ENCODE measurements at places on chromosomes 16 and 17. TPM values are rescaled to one million over a fixed set of nuclear protein-coding genes. Genes with fewer than 3 reads are reported as not detected.

TPPP3 gene
- total RNA-seq, result 0.28 TPM

E2F4 gene
- 66.9 TPM for total RNA-seq

ANKS3 gene
- 33.7 TPM for total RNA-seq

TMEM114 gene
- total RNA-seq, result not detected

GJC1 gene
- total RNA-seq, result 15.8 TPM

KLHL10 gene
- total RNA-seq, result under 0.01 TPM

PRAC2 gene
- total RNA-seq, result not detected

BCAR1 gene
- 48.5 TPM for total RNA-seq

NLRC3 gene
- 0.19 TPM for total RNA-seq

RNF222 gene
- not detected for total RNA-seq

SCNN1G gene
- not detected for total RNA-seq

PRR29 gene
- total RNA-seq, result 0.85 TPM

HIC1 gene
- total RNA-seq, result 67.1 TPM

CBX8 gene
- 3.1 TPM for total RNA-seq

CCL18 gene
- total RNA-seq, result not detected

BICDL2 gene
- total RNA-seq, result 0.56 TPM

SPATA32 gene
- total RNA-seq, result under 0.01 TPM

SNX20 gene
- total RNA-seq, result not detected
